ENCODE measurements at places on chromosomes 6 and 20.
A peak's percentile ranks its signal among the peaks of the same experiment; 100 is the strongest.

GRCh38 chr6:53244399-53244931 lies 95.8 kb upstream of the GCM1 start:
- no peaks in the 10 kb centered on the region for H3K27me3 ChIP-seq
- no peak for DNase-seq
- H3K36me3 ChIP-seq = no peaks in the 10 kb centered on the region
- no peak overlapping the region for H3K4me3 ChIP-seq
- H3K27ac ChIP-seq = no peak overlapping the region

- peak overlapping the region; percentile 39 for H3K27ac ChIP-seq
- no peaks in the 10 kb centered on the region for H3K27me3 ChIP-seq
- DNase-seq = peak; percentile 96
Measured at GRCh38 chr20:38275815-38276550, 15.4 kb upstream of the KIAA1755 start.

DNA sequence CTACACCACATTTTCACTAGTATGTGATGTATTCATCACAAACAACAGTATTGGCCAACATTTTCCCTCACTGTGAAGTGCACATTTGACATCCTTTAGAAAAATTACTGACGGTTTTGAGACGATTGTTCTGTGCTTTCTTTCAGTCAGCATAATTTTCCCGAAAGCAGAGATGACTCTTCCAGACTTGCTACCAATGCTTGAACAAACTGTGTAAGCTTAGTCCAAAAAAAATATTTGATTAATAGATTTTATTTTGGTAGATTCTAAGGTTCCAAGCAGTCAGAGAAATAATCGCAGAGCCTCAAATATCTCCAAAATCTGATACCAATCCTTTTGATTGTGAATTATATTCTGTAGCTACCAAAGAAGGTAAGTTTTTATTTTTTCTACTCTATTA lies 151.1 kb upstream of the ESR1 start:
- no peaks in the 10 kb centered on the region for H3K4me1 ChIP-seq
- no peaks in the 10 kb centered on the region for H3K36me3 ChIP-seq
- no peak overlapping the region for H3K4me3 ChIP-seq
- DNase-seq = no peak
- no peaks in the 10 kb centered on the region for H3K27me3 ChIP-seq

GRCh38 chr20:13676682-13677081 lies 38.0 kb upstream of the TASP1 start:
- H3K4me1 ChIP-seq = no peaks in the 10 kb centered on the region
- no peak for DNase-seq
- H3K4me3 ChIP-seq = no peak overlapping the region
- no peaks in the 10 kb centered on the region for H3K36me3 ChIP-seq

DNA sequence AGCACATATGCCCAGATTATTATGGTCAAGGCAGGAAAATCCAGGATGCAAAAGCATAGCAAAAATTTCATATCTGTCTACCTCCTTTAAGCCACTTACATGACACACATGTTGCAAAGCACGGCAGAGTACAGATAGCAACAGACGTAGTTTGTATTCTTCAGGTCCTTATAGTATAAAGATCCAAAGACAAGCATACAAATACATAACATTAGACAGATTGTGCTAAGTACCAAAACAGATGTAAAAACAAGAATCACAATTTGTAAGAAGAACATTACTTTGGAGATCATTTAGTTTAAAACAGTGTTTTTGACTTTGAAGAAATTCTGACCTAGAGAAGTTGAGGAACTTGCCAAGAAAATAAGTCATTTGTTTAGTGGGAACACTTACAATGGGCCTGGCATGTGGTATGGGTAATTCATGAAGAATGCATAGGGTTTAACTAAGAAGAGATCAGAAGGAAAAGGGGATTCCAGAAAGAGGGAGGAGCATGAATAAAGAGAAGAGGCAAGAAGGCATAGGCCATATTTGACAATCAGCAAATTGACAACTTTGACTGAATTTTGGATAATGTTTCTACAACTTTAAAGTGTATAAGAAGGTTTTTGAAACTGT lies 30.6 kb upstream of the LMBRD1 start:
- H3K27ac ChIP-seq = no peak overlapping the region
- DNase-seq = peak; percentile 69
- H3K4me1 ChIP-seq = no peaks in the 10 kb centered on the region
- H3K36me3 ChIP-seq = no peaks in the 10 kb centered on the region
- no peaks in the 10 kb centered on the region for H3K27me3 ChIP-seq

DNA sequence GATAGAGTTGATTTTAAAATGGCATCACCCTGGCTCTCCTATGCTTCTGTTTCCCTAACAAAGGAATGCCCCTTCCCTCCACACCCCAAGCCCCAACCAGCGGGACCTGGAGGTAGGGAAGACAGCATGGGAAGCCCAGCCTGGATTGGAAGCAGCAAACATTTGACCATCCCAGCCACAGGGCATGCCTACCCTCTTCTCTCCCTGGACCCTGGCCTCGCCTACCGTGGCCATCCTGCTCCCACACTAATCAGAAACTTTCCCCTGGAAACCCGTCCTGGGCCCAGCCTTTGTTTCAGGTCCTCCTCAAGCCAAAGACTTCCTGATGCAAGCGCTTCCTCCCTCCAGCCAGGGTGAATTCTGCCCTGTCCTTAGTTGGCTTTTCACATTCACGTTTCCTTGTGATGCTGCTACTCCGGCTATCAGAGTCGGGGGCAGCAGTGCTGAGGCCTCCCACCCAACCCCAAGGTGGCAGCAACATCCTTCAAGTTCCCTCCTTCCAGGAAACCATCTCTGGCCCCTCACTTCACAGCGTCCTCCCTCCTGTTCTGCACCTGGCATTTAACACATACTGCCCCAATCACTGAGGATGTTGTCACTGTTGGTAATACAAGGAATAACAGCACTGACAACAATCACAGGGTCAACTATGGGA lies 18.2 kb upstream of the ANGPT4 start:
- no peaks in the 10 kb centered on the region for H3K36me3 ChIP-seq
- no peaks in the 10 kb centered on the region for H3K4me1 ChIP-seq
- H3K27me3 ChIP-seq = peaks cover 8% of the 10 kb centered on the region
- no peak overlapping the region for H3K4me3 ChIP-seq
- no peak overlapping the region for H3K27ac ChIP-seq
- no peak for DNase-seq

GRCh38 chr6:135830452-135830881 lies 21.0 kb upstream of the PDE7B start:
- peak overlapping the region; percentile 35 for H3K27ac ChIP-seq
- H3K27me3 ChIP-seq = no peaks in the 10 kb centered on the region
- no peaks in the 10 kb centered on the region for H3K36me3 ChIP-seq
- no peak for DNase-seq
- H3K4me3 ChIP-seq = no peak overlapping the region
- H3K4me1 ChIP-seq = peaks cover 2% of the 10 kb centered on the region

DNA sequence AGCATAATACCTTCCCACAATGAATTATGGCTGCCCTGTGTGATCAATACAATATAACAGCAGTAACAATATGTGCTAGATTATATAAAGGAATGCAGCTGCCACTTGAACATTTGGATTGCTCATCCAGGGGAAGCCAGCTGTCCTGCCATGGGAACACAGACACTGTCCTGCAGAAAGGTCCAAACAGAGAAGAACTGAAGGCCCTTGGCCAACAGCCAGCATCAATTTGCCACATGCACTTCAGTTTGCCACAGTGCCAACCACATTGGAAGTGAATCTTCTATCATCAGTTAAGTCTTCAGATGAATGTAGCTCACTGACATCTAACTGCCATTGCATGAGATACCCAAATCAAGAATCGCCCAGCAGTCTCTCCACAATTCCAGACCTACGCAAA lies 332.4 kb downstream of the PRKN start:
- H3K27me3 ChIP-seq = no peaks in the 10 kb centered on the region
- H3K4me3 ChIP-seq = no peak overlapping the region
- DNase-seq = no peak
- H3K36me3 ChIP-seq = no peaks in the 10 kb centered on the region
